ENCODE measurements at places on chromosomes 16 and 17.

- DNase-seq, result peak; percentile 78
Observed at GRCh38 chr17:44338702-44339101, 6.4 kb upstream of the GRN start.

DNA sequence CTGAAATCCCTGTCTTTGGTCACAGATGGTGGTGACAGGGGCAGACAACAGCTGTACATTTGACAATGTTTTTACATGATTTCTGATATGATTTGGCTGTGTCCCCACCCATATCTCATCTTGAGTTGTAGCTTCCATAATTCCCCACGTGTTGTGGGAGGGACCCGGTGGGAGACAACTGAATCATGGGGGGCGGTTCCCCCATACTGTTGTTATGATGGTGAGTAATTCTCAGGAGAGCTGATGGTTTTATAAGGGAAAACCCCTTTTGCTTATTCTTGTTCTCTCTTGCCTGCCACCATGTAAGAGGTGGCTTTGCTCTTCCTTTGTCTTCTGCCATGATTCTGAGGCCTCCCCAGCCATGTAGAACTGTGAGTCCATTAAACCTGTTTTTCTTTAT lies 353.9 kb downstream of the CPPED1 start:
- peak; percentile 18 for DNase-seq

- no peak for DNase-seq
Observed at GRCh38 chr16:72434159-72434558, 262.2 kb upstream of the PMFBP1 start.

- no peak for DNase-seq
Observed at GRCh38 chr17:73777131-73777449, 132.8 kb upstream of the SDK2 start.

DNA sequence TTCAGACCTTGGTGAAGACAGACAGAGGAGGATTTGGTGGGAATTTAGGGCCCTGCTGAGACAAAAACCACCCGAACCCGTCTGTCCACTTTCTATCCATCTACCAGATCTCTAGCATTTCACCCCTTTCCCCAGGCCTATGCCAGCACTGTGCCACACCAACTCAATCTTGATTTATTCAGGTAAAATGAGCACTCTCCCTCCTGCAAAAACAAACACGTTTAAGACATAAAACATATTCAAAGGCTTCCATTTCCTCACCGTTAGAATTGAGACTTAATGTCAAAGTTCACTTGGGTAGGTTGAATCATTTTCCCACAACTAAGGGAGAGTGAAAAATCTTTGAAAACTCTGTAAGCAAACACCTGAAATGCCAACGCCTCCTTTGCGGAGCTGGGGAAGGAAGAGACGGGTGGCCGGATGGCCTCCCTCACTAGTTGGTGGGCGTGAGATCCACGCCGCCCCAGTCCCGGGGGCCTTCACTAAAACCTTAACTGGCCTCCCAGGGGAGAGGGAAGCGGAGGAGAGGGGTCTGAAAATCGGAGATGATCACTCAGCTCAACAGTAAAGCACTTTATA lies 862 bp downstream of the DCAKD start:
- DNase-seq, result peak; percentile 37

- DNase-seq, result no peak
Observed at GRCh38 chr16:18958621-18959029, 25.1 kb upstream of the TMC7 start.

DNA sequence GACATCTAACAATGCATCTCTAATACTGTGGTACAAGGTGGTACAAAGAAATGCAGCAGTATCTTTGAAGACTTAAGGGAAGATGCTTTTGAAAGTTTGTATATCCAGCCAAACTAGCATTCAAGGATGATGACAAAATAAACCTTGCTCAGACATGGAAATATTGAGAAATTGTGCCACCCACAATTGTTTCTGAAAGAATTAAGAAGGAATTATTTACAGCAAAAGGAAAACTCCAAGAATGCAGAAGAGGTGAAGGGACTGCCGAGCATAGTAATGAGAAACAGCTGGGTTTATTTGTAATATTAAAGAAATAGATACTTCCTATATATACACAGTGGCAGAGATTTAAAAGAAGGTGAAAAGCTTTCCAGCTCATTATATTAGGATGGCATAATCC lies 29.5 kb downstream of the PMFBP1 start:
- DNase-seq, result peak; percentile 46

DNA sequence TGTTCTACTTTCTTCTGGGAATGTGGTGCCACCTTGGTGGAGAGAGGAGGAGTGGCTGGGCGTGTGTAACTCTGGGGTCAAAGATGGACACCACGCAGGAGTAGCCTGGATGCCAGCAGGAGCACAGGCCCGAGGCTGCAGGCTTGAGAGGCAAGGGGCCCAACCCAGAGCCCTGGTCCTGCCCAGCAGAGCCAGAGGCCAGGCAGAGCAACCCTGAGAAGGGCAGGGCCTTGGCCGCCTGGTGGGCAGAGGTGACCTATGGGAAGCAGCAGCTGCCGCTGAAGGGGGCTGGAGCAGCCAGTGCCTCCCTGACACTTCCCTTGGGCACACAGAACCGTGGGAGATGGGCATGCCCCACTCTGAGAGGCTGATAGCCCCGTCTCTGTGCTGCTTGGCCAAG lies 18.0 kb upstream of the CPSF4L start:
- no peak for DNase-seq

DNA sequence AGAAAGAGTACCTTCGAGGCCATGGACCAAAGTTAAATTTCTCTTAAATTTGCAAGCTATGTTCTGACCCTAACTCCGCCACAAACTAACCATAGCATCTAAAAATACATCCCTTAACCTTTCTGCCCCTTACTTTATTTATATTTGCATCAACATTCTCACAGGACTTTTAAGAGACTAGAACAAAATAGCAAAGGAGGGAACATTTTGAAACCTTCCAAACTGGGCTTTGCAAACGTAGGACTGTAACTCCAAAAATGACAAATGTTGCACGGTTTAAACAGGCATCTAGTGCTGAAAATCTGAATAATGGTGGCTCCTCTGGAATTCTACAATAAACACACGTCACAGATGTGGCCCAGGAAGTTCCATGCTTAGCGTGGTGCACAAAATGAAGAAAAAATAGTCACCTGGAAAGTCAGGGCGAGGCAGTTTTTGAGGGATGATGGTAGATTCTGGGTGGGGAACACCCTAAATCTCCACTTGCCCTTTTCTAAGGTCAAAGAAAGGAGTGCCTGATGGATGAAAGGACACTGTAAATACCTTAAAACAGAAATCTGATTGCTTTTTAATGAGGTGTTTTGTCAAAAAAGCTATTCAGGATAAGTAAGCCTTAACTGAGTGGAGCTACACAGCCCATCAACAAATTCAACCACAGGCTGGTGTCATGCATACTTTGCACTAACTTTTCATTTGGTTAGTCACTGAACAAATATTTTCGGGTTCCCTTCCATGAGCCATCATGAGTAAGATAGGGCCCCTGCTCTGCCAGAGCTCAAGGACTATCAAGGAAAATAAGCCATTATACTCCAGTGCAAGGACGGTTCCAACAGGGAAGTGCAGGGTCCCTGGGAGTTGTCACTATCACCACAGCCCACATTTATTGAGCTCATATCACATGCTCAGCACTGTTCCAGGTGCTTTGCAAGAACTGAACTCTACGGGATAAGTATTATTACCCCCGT lies 21.2 kb downstream of the ARHGAP17 start:
- DNase-seq, result no peak

GRCh38 chr17:82098939-82099763 lies 1.1 kb upstream of the FASN start:
- DNase-seq, result no peak

GRCh38 chr17:72928454-72929136 lies 163.9 kb downstream of the SLC39A11 start:
- DNase-seq, result no peak

- no peak for DNase-seq
Observed at GRCh38 chr17:43583332-43583731, 37.2 kb upstream of the ETV4 start.

- DNase-seq, result no peak
Observed at GRCh38 chr17:15081008-15081407, 184.1 kb downstream of the PMP22 start.

- no peak for DNase-seq
Observed at GRCh38 chr17:15332338-15332737, 9.1 kb downstream of the TEKT3 start.

DNA sequence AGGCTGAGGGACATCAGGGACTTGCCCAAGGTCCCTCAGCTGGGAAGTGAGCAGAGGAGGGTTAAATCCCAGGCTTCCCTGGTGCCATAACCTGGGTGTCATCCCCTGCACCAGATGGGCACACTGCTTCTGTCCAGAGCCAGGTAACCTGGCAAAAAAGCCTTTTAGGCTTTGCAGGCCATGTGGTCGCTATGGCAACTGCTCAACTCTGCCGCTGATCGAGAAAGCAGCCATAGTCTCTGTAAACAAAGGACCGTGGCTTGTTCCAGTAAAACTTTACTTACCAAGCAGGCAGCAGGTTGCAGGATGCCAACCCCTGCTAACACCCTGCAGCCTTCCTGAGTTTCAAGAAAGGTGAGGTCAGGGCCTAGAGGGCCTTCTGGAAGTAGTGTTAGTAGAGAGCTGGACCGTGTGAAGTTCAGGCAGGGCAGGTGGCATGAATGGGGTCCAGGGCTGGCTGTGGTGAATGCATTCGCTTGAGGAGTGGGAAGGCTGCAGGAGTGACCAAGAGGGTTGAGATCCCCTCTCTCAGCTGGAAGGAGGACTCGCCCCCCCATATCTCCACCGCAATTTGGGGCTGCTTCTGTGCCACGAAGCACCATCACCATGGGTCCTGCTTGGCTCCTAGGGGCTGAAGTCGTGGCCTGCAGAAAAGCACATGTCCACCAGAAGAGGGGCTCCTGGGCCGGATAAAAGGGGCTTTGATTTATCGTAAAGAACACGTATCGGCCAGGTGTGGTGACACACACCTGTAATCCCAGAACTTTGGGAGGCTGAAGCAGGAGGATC lies 91.3 kb downstream of the SOCS1 start:
- DNase-seq, result no peak

DNA sequence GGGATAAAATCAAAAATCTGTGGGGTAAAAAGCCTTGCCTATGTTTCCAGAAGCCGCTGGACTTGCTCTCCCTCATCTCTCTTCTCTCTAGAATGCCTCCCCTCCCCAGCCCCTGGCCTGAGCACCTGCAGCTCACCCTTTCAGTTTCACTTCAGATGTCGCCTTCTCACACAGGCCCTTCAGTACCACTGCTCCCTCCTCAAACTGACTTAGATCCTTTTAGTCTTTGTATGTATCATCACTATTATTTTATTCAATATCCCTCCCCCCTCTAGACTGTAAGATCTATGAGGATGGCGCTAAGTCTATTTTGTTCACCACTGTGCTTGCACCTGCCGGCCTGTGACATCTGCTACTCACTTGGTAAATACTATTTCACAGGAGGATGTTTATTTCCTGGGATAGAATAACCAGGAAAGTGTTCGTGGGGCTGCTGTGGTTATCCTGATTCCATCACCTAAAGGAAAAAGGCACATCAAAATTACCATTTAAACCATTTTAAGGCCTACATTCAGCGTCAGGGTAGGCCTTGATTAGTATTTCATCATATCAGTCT lies 122.3 kb downstream of the MRTFB start:
- DNase-seq, result no peak

DNA sequence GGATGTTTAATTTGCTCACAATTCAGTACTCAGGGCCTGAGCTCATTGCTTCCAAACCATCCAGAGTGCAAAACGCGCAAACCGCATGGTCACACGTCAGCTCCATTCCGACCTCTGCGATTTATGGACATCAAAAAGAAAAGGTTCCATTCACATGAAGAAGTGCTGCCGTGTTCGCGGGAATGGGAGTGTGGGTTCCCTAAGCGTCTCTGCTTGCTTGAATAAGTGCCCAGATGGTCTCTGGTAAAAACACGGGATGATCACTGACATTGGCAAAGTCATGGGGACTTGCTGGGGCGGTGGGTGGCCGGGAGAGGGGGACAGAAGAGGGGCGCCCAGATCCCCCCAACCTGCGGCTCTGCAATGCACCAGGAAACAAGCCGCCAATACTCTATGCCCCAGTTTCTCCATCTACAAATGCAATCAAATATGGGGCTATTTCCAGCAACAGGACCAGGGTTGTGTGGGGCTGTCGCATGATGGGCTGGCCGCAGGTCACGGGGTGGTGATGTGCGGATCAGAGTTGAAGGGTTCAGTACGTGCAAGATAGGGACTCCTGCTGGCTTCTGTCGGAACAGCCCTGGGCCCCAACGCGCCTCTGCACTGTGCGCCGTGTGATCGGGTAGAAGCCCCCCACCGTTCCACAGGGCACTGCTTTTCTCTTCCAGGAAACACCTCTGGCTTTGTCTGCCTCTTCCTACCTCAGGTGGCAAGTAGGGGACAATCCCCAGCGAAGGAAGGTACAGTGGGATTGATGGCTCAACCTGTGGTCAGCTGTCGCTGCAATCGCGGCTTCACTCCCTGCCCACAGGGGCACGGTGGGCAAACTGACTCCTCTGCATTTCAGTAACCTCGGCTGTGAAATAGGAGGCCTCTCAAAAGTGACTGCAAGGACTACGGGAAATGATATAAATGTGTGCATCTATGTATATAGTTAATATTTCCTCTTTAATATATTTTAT lies 11.2 kb downstream of the FOXF1 start:
- no peak for DNase-seq

DNA sequence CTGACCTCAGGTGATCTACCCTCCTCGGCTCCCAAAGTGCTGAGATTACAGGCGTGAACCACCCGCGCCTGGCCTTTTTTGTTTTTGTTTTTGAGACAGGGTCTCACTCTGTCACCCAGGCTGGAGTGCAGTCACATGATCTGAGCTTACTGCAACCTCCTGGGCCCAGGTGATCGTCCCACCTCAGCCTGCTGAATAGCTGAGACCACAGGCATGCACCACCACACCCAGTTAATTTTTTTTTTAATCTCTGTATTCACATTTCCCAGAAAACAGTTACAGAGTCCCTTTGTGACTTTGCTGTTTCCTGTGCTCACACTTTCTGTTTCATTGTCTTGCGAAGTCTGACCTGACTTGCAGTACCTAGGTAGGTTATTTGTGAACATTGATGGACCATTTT lies 2.7 kb downstream of the CLUAP1 start:
- no peak for DNase-seq

All from inflammatory macrophage (primary cell).